ENCODE measurements at places on chromosomes 1 and 21.

GRCh38 chr1:119779869-119780356, 11.2 kb upstream of the HMGCS2 start:
- DNase-seq = no peak

- DNase-seq = no peak
Observed at GRCh38 chr1:205663286-205663936, 16.9 kb downstream of the SLC45A3 start.

GRCh38 chr1:89994231-89994804, 592 bp upstream of the ZNF326 start:
- no peak for DNase-seq

DNA sequence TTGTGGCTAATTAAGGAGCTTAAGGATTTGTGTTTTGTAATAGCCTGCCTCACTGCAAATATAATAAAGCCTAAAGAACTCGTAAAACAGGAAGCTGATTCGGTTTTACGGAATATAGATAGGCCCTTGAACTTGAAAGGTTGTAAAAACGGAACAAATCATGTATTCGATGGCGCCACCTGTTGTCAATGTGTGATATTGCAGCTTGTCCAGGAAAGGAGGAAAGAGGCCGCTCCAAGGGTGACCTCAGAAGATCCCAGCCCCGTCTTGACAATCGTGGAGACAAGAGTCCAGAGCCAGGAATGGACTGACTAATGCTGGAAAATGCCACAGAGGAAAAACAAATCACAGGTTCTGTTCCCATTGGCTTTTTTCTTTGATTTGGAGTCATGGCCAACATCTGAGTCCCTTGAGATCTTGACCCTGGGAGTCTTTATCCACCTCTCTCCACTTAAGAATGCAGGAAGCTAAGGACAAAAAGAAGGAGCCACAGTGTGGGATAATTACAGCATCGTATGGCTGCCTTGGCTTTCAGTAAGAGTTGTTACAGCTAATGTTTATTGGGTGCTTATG, 7.0 kb upstream of the IGSF21 start:
- peak; percentile 48 for DNase-seq
